ENCODE measurements at places on chromosomes 13 and 19.

DNA sequence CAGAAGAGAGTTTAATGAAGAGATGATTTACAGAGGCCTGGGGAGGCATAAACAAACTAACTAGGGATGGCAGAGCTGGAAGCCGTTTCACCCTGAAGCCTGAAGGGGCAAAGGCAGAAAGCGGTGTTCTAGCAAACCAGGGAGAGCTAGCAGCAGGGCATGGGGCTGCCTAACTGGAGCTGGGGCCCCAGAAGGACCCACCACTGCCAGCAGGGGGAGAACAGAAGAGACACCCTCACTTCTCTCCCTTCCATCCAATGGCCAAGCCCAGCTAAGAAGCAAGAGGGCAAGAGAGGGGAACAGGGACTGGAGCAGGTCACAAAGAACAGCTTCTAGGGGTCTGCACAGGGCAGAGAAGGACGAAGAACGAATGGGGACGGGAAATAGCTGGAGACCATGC lies 195.5 kb downstream of the KATNAL1 start:
- DNase-seq: no peak

DNA sequence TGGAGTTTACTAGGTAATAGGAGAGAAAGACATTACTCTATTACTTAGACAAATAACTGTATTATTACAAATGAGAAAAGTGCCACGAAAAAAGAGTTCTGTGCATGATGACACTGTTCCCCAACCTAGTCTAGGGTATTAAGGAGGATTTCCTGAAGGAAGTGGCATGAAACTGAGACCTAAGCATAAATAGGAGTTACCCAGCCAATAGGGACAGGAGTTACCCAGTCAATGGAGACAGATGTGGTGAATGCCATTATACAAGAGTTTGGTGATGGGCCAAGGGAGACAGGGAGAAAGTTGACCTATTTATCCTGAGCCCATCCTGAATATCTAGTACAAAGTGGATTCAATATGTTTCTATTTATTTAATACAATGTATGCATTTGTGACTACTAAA lies 65.4 kb downstream of the KL start:
- DNase-seq: no peak

GRCh38 chr19:49417088-49417487 lies 6.2 kb downstream of the PTH2 start:
- DNase-seq: no peak

GRCh38 chr13:87538366-87539052 lies 132.7 kb upstream of the SLITRK5 start:
- DNase-seq: no peak

Data from nucleus accumbens (tissue), 56 donors.